ENCODE measurements at places on chromosomes 2 and 18.

DNA sequence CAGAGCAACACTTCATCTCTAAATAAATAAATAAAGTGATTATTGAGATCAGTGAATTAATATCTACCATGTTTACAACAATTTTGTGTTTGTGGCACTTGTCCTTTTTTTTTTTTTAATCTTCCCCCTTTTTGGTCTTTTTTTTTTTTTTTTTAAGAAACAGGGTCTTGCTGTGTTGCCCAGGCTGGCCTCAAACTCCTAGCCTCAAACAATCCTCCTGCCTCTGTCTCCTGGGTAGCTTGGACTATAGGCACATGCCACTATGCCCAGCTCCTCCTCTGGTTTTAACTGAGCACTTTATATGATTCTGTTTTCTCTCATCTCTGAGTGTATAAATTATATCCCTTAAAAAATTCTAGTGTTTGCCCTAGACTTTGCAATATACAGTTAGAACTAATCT, 30.3 kb downstream of the SLC4A5 start:
- DNase-seq = no peak

DNA sequence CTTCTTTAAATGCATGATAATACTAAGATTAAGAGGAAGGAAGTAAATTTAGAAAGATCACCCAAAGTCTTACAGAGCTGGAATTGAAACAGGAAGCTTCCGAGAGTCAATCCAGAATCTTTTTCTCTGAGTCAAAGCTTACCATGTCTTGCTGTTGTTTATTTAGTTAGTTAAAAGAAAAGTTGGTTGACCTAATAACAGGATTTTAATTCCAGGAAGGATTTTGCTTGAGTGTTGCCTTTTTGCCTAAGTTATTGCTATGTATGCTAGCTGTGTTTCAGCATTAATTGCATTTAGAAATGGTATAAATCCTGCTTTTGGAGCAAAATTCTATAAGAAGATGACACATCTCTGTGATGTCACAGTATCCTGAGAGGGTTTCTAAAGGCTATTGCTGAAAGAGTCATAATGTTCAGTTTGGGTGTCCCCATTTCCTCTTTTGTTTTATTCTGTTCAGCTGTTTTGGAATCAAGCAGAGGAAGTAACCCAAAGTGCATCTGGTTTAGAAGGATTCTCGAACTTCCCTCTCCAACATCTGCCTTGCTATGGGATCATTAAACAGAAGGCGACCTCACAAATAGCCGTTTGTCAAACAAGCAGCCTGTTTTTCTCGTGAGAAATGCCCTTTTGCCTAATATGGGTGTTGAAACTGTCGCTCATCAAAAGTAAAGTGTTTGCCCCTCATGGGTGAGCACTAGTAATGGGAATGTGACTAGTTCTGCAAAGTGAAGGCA, 271.5 kb upstream of the MMADHC start:
- DNase-seq = no peak

- no peak for DNase-seq
These were observed 31.0 kb downstream of the CENPA start for GRCh38 chr2:26816893-26817292.

DNA sequence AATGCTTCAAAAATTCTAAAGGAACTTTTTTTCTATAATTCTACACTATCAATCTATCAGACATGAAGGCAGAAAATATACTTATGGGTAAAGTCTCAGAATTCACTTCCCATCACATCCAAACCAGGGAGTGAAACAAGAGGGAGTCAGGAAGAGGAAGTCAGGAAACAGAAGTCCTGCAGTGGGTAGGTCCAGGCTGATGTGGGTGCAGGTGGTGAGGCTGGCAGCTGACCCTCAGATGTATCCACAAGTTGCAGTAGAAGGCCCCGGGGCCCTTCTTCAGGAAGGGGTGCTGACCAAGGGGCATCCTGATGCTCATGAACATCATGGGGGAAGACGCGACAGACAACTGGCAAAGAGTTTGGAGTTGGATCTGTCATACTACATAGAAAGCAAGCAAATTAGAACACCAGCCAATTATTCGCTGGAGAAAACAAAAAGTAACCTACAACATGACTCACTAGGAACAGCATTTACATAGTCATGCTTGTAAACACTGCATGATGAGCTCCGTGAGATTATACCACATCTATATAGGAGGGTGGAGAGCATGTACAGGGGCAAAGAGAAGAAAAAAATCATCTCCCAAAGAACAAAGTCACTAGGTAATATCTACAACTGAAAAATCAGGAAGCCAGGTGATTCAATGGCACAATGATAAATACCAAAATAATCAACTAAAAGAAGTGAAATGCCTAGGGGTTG, 4.2 kb downstream of the UXS1 start:
- DNase-seq = no peak

DNA sequence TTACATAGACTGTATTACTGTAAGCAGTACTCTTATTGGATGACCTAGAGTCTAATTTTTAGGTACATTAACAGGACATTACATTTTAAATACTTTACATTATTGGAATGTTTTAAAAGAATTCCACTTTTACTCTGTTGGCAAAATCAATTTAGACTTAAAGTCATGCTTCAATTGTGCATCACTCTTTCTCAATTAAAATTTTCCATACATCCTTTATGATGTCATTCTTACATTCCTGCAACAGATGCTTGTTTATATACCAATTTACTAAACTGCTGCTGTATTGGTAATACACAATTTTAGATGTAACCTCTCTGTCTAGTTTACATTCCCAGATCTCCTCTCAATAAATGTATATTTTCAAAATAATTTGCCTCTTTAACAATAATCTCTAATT, 440.1 kb downstream of the ZEB2 start:
- no peak for DNase-seq

GRCh38 chr2:133949595-133949994, 304.3 kb upstream of the MGAT5 start:
- no peak for DNase-seq
